ENCODE measurements at places on chromosomes 1 and 21. TPM values are rescaled to one million over a fixed set of nuclear protein-coding genes. Genes with fewer than 3 reads are reported as not detected.

DNA sequence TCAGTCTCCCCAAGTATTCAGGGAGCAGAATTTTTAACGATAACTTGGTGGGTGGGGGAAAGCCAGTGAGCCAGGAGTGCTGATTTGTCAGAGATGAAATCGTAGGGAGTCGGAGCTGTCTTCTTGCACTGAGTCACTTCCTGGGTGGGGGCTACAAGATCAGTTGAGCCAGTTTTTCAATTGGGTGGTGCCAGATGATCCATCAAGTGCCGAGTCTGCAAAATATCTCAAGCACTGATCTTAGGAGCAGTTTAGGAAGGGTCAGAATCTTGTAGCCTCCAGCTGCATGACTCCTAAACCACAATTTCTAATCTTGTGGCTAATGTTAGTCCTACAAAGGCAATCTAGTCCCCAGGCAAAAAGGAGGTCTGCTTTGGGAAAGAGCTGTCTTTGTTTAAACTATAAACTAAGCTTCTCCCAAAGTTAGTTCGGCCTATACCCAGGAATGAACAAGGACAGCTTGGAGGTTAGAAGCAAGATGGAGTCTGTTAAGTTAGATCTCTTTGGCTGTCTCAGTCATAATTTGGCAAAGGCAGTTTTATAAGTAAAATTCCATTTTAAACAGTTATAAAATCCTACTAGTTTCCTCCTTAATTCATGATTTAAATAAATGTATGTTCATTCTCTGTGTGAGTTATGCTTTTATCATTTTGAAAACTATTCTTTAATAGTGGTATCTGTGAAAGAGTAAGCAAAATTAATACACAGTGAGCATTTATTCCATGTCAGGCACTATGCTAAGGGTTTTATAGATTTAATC, 51.7 kb downstream of the SLC16A1 start:
- no peaks in the 10 kb centered on the region for H3K36me3 ChIP-seq
- H3K27me3 ChIP-seq, result no peaks in the 10 kb centered on the region

DNA sequence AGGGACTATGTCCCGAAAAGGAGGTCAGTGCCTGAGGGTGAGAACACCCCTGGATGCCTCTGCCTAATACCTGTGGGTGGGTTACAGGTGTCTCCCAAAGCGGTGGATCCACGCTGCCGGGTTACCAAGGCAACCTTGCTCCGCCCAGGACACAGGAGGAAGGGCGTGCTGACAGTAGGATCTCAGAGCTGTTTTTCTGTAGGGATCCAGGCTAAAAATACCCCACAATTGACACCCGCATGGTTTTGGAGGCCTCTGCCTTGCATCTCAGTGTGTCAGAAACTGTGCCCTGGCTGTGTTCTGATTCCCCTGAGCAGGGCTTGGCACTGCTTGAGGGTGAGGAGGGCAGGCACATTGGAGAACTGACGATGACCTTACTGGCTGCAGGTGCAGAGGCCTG, 118.0 kb downstream of the IER5 start:
- no peaks in the 10 kb centered on the region for H3K4me1 ChIP-seq
- no peaks in the 10 kb centered on the region for H3K36me3 ChIP-seq
- H3K4me3 ChIP-seq, result no peak overlapping the region

- no peak for DNase-seq
- no peaks in the 10 kb centered on the region for H3K36me3 ChIP-seq
- no peak overlapping the region for H3K27ac ChIP-seq
- H3K4me3 ChIP-seq, result no peak overlapping the region
- no peaks in the 10 kb centered on the region for H3K27me3 ChIP-seq
- H3K4me1 ChIP-seq, result peaks cover 17% of the 10 kb centered on the region
Observed at GRCh38 chr1:205523891-205524793, 19.7 kb downstream of the CDK18 start.

The OR10J1 gene
- total RNA-seq, result not detected

DNA sequence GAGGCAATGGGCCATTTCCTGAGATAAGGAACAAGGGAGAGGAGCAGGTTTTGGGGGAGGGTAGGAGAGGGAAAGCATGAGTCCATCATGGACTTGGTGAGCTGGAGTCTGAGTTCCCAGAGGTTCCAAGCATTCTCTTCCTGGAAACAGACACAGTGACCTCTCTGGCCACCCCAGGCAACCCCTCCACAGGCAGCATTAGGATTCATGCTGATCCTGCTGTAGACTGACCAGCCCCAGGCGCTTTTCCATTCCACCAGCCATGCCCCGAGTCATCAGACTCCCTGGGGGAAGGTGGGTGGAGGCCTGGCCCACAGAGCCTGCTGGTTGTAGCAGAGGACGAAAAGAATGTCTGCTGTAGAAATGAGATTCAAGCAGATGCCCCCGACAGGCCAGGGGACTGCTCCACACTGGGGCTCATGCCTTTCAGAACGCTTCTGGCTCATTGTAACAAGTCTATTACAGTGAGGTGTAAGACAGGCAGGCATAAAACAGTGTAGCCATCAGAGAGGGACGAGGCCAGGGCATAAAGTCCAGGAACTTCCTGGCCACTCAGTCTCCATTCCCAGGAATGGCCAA, 52.2 kb downstream of the KCND3 start:
- H3K27me3 ChIP-seq, result no peaks in the 10 kb centered on the region
- no peaks in the 10 kb centered on the region for H3K4me1 ChIP-seq
- H3K36me3 ChIP-seq, result no peaks in the 10 kb centered on the region

DNA sequence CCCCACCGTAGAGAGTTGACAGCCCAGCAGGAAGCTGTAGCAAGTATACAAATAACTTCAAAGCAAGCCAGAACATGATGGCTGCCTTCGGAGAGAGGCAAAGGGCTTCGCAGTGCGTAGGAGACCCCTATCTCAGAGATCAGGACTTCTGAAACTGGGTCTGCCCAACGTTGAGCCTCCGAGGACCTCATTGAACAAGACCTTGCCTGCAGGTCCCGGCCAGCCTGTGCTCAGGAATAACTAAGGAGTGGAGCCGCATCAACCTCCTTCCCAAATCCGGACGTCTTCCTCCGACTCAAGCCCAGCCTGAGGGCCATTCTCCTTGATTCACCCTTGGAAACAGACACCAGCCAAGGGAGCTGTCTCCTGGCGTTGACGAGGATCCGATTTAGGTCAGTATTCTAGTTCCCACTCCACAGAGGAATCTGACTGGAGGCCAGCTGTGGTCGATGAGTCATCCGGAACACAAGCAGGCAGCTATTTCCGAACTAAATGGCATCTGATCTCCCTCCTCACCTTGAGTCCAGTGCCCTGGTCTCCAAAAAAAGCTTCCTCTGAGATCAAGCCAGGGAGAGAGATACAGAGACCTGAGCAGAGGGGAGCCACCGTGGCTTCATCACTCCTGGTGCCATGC, 166.5 kb upstream of the COA6 start:
- DNase-seq, result no peak
- H3K27me3 ChIP-seq, result peaks cover 25% of the 10 kb centered on the region
- H3K27ac ChIP-seq, result no peak overlapping the region

The COL9A2 gene
- total RNA-seq, result not detected
